ENCODE measurements at places on chromosomes 4 and X.

- DNase-seq = no peak
Measured at GRCh38 chr4:153211986-153212728, 7.9 kb downstream of the TRIM2 start.

GRCh38 chrX:133414406-133415275 is 648 bp downstream of the GPC4 start:
- DNase-seq = peak; percentile 23

GRCh38 chr4:4443821-4444220 is 56.9 kb downstream of the NSG1 start:
- no peak for DNase-seq

- no peak for DNase-seq
Measured at GRCh38 chr4:155795991-155796390, 37.2 kb downstream of the GUCY1B1 start.

- DNase-seq = no peak
Measured at GRCh38 chr4:21083413-21083812, 383.2 kb downstream of the PACRGL start.

- DNase-seq = no peak
Measured at GRCh38 chr4:41944089-41944488, 8.9 kb downstream of the TMEM33 start.

DNA sequence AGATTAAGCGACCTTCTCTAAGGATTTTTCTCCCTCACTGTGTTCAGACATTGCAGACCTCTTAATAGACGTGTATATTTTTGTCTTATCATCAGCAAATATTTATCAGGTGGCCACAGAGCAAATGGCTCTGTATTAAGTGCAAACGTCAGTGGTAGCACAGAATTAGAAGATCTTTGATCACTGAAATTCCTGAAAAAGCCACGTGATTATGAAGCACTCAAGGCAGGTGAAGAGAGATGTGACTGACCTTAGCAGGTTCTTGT is 105.9 kb upstream of the TBC1D9 start:
- DNase-seq = no peak

GRCh38 chr4:17721496-17722355 is 59.7 kb downstream of the FAM184B start:
- DNase-seq = no peak

DNA sequence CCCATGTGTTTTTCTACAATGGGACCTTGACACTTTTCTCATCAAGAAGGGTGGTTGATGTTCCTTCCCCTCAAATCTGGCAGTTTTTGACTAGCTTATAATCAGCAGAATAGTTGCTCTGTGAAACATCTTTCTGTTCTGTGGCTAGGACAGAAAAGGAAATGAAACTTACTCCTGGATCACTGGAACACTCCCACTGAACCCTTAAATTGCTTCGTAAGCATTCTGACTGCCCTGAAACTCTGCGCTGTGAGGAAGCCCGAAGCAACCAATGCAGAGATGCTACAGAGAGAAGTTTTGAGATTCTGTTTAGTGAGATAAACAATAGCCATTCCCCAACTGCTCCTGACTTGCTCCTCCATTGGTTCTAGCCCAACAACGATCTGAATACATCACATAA is 602.2 kb downstream of the CENPC start:
- DNase-seq = no peak

GRCh38 chrX:114047558-114047957 is 536.3 kb upstream of the HTR2C start:
- DNase-seq = no peak

DNA sequence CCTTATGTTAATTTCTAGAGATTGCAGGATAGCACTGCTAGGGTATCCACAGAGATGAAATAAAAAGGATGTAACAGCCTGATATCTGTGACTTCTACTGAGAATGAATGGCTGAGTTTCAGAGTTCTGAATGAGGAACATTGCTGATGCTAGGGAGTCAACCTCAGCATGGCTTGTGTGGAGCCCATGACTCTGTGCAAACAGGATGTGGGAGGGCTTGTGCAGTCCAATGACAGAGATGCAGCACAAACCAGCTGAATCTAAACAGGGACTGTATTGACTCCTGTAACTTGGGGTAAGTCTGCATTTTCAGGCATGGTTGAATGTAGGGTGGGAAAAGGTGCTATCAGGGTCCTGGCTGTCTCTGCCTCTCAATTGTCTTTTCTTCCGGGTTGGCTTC is 5.3 kb upstream of the RASL11B start:
- no peak for DNase-seq

- no peak for DNase-seq
Measured at GRCh38 chrX:134619838-134620237, 38.4 kb downstream of the PLAC1 start.

- no peak for DNase-seq
Measured at GRCh38 chr4:67092351-67092750, 453.0 kb downstream of the CENPC start.

- DNase-seq = no peak
Measured at GRCh38 chr4:173307778-173308177, 26.4 kb downstream of the HMGB2 start.

GRCh38 chrX:103413705-103414387 is 37.5 kb downstream of the BEX3 start:
- no peak for DNase-seq

DNA sequence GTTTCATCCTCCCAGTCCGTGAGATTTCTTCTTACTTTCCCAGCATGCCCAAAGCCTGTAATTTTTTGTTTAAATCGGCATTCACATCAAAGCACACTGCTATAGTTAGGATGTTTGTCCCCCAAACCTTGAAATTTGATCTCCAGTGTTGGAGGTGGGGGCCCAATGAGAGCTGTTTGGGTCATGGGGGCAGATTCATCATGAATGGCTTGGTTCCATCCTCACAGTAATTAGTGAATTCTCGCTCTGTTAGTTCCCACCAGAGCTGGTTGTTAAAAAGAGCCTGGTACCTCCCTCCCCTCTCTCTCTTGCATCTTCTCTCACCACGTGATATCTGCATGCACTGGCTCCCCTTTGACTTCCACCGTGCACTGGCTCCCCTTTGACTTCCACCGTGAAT is 40.5 kb upstream of the PGRMC2 start:
- DNase-seq = no peak

GRCh38 chr4:153556435-153556815 is 90.3 kb downstream of the TMEM131L start:
- no peak for DNase-seq

DNA sequence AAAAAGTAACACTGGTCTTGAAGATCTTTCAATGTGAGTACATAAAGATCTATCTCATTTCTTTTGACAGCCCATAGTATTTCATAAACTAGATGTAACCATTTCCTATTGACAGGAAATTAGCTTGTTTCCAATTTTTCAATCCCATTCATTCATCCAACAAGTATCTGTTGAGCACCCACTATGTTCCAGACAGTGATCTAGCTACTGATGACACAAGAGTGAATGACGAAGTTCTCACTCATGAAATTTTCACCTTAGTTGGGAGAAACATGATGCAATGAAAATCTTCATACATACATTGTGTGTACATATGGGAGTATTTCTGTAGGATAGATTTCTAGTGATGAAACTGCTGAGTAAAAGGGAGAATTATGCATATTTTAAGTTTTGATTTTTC is 1.7 kb downstream of the CD38 start:
- DNase-seq = no peak

All from CD4-positive, alpha-beta T cell (primary cell).